ENCODE measurements at places on chromosomes 6 and 20. TPM values are rescaled to one million over a fixed set of nuclear protein-coding genes. Genes with fewer than 3 reads are reported as not detected.

SLC44A4 gene
- total RNA-seq = not detected

MAP7 gene
- total RNA-seq = 0.37 TPM

LZTS3 gene
- total RNA-seq = 2.6 TPM

ERMARD gene
- 19.0 TPM for total RNA-seq

ESR1 gene
- 0.98 TPM for total RNA-seq

SLCO4A1 gene
- 7.2 TPM for total RNA-seq
